ENCODE measurements at places on chromosomes 3 and 15.

DNA sequence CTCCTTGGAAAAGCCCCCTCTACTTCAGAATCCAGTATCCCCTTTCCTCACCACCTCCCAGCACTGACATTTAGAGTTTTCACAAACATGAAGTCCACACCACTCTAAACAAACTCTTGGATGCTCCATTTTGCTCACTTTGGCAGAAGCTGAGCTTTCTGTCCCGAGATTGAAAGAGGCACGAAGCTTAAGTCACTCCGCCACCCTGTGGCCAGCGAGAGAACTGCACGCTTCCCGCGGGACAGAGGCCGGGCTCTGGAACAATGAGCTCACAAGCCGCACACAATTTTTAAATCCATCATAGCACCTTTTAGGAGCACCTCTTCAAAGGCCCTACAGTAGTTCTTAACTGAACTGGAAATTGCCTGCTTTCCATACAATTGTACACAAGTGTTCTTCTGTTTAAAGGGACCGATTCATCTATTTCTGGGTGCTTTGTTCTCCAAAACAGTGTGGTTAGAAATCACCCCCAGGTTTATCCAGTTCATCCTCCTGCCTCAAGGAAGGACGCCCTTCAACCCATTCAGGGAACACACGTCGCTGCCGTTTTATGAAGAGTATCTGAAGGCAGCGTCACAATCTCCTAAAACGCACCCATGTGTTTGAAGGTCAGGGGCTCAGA lies 226.1 kb downstream of the VPS13C start:
- peak; percentile 95 for DNase-seq

DNA sequence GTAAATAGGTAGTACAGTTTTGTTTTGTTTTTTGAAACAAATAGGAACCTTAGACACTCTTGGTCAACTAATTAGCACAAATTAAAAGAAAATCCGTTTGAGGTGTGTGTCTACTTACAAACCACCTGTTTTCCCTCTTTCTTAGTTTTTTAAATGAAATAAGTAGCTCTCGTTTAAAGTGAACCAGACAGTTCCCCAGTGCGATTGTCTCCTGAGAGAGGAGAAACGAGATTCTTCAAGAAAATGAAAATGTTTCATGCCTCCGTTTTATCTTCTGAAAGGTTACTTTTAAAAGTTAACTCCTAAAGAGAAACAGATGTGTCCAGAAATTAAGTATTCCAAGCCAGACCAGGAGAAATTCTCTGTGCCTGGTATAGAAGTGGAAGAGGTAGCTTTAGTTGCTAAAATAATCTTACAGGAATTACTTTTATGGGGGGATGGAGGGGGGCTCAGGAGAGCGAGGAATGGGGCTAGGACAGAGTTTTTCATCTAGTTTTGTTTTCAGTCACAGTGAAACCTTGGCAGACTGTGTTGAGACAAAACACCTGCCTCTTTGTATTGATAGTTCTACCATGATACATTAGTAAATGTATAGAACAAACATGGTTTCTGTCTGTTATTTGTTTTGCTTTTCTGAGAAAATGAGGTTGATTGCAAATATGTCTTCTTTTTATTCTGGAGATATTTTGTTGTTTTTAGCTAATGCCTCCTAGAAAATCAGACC lies 155.1 kb upstream of the CNTN4 start:
- DNase-seq = no peak

DNA sequence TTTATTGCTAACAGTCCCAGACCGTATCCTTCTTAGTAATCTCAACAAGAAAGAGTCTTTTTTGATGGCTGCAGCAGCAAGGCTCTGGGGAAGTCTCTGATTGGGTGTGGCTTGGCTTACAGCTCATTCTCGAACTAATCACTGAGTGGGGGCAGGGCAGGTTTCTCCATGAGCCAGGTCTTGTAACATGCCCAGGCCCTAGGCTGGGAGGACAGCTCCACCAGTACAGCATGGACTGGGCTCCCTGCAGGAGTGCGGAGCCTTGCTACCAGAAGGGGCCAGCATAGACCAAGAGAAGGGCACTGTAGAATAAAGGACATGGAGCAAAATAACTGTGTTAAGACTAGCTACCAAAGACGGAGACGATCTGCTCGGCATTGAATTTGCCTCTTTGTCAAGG lies 7.2 kb downstream of the CD276 start:
- peak; percentile 36 for DNase-seq

GRCh38 chr3:150059241-150059640 lies 88.5 kb upstream of the PFN2 start:
- DNase-seq = no peak

DNA sequence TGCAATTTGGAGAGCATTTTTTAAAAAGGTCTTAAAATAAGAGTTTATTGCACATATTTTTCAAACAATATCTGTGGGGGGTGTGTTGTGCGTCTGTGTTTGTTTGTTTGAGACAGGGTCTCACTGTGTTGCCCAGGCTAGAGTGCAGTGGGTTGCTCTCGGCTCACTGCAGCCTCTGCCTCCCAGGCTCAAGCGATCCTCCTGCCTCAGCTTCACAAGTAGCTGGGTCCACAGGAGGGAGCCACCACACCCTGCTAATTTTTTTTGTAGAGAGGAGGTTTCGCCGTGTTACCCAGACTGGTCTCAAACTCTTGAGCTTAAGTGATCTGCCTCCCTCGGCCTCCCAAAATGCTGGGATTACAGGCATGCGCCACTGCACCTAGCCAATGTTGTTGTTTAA lies 2.7 kb downstream of the MLF1 start:
- no peak for DNase-seq

GRCh38 chr15:69742361-69742760 lies 289.7 kb downstream of the RPLP1 start:
- DNase-seq = no peak

GRCh38 chr15:73802431-73803041 lies 49.4 kb upstream of the INSYN1 start:
- DNase-seq = peak; percentile 34

- DNase-seq = no peak
Observed at GRCh38 chr15:101551696-101552591, 62.4 kb upstream of the PCSK6 start.

DNA sequence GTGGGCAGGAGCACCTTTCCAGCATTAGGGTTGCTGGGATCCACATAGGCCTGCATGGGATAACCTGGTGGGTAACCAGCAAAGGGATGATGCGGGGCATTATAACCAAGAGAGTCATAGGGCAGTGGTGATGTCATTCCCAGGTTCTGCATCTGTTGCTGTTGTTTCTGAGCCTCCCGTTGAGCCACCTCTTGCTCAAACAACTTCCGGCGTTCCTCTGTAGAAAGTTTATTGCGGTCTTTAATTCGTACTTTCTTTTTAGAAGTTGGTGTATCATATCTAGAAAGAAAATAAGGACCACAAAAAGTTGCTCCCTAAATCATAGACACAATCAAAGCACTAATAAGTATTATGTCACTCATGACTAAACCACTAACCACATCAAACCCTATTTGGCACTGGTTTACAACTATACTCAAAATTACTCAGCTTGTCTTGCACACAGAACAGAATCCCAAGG lies 77.8 kb downstream of the NBEAL2 start:
- no peak for DNase-seq
